Cortex of kidney (tissue), 1 donor: ENCODE measurements at places on chromosomes 5 and 9.

DNA sequence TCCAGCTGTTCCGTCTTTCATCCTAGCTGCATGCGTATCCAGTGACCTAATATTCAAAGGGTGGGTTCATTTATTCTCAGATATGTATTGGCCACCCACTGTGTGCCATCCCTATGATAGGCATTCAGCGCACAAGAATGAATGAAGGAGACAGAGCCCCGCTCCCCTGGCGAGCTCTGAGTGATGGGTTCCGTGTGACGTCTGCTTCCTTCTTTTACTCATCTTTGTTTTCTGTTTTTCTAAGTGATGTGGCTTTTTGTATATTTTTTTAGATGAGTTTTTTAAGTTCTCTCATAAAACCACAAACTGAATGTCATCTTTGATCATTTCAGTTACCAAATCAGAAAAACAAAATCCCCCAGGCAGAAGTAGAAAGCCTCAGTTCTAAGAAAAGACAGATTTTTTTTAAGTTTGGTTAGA is 168.3 kb upstream of the OTULINL start:
- no peak for DNase-seq

- DNase-seq: no peak
Measured at GRCh38 chr5:52693280-52693679, 94.4 kb upstream of the ITGA1 start.

DNA sequence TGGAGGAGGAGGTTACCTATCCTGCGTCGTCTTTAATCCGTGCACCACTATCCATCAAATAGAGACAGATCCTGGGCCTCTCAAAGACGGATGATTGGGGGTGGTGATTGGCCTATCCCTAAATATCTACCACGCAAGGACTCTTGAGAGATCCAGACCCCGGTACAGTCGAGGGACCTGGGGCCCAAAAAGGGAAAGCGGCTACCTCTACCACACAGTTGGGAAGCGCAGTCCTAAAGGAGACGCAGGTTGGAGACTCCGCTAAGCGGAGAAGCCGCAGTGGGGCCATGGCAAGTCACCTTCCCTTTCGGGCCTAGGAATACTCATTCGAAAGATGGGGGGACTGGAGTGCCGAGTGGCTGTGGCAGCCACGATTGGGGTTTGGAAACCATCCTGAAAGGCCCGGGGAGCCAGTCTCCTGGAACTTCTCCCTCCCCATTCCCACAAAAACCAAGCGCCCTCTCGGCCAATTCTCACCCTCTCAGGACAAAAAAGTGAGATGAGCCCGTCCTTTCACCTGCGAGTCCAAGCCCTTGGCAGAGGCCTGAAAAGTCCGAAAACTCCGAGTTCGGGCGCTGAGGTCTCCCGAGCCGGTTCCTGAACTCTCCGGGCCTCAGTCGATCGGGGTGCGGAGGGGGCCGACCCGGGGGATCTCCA is 499 bp upstream of the FOXE1 start:
- DNase-seq: no peak

- DNase-seq: no peak
Measured at GRCh38 chr5:138770291-138770690, 17.1 kb downstream of the CTNNA1 start.

GRCh38 chr5:54309691-54310432 is 511 bp downstream of the ARL15 start:
- DNase-seq: peak; percentile 56

- DNase-seq: no peak
Measured at GRCh38 chr9:75454043-75454442, 365.7 kb downstream of the OSTF1 start.

GRCh38 chr9:85064811-85065371 is 395.4 kb downstream of the NTRK2 start:
- DNase-seq: no peak

DNA sequence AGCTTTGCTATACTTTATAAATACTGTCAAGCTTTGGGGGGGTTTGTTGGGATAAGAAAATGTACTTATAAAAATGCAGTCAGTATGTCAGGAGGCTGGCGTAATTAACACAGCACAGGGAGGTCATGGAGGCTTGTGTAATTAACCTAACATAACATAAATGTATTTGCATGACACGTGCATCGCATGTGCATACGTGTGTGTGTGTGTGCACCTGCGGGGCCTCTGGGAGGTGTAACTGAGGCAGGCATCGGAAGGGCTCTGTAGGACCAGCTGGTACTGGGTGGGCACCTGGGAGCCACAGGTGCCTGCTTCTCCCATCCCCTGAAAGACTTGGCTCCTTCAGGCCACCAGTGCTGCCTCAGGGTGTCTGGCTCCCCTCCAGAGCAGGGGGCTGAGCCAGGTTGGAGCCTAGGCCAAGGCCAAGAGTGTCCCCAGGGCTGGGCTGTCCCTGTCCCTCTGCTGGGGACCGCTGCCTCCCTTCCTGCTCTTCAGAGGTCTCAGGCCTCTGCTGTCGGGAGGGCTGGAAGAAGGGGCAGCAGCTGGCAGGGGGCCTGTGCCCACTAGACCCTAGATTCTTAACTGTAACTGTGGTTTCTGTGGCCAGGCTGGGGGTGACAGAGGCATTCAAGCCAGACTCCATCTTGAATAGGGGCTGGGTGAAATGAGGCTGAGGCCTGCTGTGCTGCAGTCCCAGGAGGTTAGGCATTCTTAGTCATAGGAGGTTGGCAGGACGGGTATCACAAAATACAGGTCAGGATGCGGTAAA is 9.0 kb downstream of the FCN2 start:
- DNase-seq: no peak

DNA sequence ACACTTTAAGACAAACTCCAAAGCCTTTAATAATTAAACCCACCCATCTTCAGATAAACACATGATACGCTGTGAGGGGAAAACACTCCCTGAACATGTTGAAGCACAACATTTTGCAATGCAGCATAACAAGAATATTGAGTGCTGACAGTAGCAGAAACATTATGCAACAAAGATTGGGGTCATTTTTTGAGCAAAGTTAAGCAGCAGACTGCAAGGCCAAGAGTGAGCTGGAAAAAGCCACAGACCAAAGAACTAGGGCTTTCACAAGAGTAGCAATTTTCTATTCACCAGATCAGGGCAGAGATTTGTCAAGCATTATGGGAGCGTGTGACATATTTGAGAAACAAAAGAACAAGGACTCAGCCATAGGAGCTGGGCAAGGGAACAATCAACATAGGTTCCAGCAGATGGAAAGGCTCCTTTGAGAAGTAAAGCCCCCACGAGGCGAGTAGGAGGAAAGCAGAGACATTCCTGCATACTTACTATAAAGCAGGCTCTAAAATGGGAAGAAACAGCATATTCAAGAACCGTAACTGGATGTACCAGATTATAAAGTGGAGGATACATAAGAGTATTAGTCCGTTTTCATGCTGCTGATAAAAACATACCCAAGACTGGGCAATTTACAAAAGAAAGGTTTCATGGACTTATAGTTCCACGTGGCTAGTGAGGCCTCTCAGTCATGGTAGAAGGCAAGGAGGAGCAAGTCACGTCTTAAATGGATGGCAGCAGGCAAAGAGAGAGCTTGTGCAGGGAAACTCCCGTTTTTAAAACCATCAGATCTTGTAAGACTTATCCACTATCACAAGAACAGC is 4.8 kb upstream of the TTC23L start:
- DNase-seq: no peak

GRCh38 chr5:97726106-97726505 is 543.1 kb upstream of the RIOK2 start:
- no peak for DNase-seq

GRCh38 chr5:168898247-168898911 is 319.2 kb upstream of the PANK3 start:
- DNase-seq: no peak

DNA sequence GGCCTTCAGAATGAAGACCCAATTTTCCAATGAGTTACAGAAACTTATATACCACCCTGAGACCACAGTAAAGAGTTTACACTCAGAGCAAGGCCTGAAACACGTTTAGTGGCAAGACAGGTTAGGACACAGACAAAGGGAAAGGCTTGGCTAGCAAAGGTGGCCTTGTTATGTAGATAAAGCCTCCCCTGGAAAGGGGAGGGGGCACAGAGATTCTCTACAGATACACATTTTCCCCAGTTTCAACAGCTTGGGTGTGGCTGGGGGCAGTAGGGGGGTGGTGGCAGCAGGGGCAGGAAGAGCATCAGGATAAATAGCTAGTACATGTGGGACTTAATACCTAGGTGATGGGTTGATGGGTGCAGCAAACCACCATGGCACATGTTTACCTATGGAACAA is 51.9 kb upstream of the PPP1R2B start:
- no peak for DNase-seq

DNA sequence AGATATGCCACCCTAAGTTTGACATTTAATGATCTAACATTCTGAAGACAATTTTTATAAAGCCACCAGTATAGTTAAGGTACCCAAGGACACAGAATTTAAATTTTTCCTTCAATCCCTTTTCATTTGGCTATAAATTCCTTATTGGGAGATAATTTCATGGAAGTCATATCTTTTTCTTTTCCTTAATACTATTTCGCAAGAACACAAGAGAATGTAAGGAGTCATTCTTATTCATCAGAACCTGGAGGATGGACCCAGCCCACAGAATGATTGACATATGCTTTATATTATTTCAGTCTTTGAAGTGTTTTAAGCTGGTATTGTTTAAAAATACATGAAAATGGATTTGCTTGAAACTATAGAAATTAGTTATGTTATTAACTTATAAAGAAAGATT is 79.6 kb downstream of the DROSHA start:
- no peak for DNase-seq

DNA sequence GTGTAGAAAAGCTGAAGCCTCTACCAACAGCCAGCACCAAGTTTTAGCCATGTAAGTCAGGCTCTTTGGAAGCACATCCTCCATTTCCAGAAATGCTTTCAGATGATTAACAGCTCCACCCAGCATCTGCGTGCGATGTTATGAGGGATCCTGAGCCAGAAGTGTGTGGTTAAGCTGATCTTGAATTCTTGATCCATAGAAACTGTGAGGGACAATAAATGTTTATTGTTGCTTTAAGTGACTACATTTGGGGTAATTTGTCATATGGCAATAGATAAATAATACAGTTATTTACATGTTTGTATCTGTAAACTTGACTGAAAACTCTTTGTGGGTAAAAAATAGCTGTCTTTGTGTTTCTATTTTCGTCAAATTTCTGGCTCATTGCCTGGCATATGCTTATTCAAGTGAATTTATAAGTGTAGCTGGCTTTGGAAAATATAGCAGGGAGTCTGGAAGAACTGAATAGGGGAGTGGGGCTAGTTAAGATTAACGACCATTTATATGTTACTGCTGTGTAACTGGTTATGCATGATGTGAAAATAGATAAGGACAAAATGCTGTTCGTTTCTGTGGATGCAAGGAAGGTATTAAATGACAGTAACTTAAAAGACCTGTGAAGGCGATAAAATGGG is 234.1 kb downstream of the LRRC70 start:
- DNase-seq: no peak

DNA sequence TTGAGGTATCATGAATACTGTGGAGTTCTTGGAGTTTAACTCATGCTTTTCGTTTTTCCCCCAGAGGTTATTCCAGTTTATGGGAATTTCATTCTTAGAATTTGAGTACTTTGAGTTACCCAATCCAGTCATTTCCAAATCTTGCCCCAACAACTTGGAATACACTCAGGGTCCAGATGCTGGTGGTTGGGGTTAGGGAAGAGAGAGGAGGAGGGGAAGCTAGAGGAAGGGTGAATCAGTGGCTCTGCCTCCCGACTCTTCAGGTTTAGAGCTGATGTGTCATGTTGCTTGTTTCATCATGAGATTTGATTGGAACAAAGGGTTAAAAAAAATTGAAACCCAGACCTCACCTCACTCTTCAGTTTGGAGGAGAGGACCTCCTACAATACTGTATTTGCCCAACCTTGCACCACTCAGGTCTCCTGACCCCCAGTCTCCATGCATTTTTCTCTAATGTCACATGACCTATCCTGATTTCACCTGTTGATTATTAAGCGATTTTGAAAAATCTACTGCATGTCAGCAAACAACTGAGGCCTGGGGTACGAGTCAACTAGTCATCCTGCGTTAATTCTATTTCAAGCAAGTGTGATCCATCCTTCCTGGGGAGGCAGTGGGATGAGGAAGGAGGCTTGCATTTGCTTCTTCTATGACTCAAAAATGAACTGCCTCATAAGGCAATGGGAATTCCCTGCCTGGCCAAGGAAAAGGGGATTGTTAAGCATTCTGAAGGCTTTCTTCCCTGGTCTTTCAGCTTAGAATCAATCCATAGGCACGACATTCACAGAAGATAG is 6.2 kb upstream of the SLC1A3 start:
- DNase-seq: no peak

- DNase-seq: no peak
Measured at GRCh38 chr5:62589504-62589903, 10.9 kb downstream of the LRRC70 start.

GRCh38 chr9:27750566-27750965 is 177.3 kb upstream of the C9orf72 start:
- DNase-seq: no peak

DNA sequence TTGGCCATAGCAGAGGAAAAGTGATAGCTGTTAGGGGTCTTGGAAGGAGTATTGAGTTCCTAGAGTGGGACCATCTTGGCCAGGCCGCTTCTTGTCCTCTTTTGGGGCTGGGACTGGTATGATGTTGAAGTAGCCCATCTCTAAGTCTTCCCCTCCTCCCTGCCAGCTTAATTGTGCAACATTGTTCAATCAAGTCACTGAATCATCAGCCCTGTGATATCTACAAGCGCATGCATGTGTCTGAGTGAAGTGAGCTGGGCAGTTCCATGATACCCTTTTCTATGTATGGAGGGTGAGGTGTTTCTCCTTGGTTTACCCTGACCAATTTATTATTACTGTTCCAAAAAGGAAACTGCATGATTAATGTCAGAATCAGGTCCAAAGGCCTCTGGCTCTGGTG is 112.2 kb downstream of the C9orf152 start:
- no peak for DNase-seq

- no peak for DNase-seq
Measured at GRCh38 chr9:88462191-88462590, 72.8 kb upstream of the NXNL2 start.
